Lung microvascular endothelial cell (primary cell): ENCODE measurements at places on chromosomes 5 and 9. TPM values are rescaled to one million over a fixed set of nuclear protein-coding genes. Genes with fewer than 3 reads are reported as not detected.

GRCh38 chr9:13330396-13331004, 51.0 kb upstream of the MPDZ start:
- peak; percentile 64 for DNase-seq

- no peak for DNase-seq
These were observed at the start of gene LRRC14B for GRCh38 chr5:191036-191948. LRRC14B (plus strand) TSS chr5:191495; CDS start chr5:191539, 44 bp downstream.

GRCh38 chr5:171953860-171954701, 52.4 kb downstream of the FBXW11 start:
- DNase-seq: no peak

DNA sequence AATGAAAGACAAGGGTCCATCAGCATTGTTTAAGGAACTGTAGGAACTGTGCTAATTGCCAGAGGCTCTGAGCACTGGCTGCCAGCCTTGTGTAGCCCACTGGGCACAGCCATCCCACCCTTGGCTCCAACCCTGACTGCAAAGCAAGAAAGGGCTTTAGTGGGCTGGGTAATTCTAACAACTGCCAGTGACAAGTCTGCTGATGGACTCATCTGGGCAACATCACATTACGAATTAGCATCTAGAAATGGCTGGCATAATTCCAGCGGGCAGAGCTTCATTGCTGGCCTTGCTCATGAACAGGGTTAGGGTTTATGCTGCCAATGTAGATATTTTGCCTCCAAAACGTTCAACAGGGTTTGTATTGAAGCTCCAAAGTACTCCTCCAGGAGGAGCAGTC, 326.9 kb downstream of the ARHGEF28 start:
- DNase-seq: no peak

DNA sequence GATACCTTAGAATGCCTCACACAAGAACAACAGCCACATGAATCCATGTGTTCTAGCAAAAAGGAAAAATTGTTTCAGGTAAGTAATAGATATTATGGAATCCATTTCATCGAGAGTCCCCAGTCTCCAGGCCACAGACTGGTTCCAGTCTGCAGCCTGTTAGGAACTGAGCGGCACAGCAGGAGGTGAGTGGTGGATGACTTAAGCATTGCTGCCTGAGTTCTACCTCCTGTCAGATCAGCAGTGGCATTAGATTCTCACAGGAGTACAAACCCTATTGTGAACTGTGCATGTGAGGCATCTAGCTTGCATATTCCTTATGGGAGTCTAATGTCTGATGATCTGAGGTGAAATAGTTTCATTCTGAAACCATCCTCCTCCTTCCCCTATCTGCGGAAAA, 207.0 kb downstream of the CSNK1G3 start:
- DNase-seq: no peak

DNA sequence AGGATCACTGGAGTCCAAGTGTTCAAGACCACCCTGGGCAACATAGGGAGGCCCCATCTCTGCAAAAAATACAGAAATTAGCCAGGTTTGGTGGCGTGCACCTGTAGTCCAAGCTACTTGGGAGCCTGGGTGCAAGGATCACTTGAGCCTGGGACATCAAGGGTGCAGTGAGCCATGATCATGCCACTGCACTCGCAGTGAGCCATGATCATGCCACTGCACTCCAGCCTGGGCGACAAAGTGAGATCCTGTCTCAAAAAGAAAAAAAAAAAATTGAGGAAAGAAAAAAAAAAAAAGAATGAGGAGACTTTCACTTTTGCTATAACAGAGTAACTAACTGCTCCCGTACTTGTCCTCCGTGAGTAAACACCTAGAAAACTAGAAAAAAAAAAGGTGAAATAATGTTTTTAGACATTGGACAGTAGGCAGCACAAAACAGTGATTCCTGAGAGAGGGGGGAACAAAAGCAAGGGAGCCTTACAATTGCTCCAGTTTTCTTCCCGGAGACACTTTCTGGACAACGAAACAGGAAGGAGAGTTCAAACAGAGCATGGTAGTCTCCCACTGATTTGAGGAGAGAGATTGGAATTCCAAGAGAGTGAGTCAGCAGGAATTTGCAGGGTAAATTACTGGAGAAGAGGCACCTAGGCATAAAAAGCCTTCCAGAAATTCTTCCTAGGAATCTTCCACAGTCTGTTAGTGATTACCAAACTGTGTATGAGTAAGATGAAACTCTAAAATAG, 6.9 kb upstream of the ZBTB5 start:
- DNase-seq: peak; percentile 90

DNA sequence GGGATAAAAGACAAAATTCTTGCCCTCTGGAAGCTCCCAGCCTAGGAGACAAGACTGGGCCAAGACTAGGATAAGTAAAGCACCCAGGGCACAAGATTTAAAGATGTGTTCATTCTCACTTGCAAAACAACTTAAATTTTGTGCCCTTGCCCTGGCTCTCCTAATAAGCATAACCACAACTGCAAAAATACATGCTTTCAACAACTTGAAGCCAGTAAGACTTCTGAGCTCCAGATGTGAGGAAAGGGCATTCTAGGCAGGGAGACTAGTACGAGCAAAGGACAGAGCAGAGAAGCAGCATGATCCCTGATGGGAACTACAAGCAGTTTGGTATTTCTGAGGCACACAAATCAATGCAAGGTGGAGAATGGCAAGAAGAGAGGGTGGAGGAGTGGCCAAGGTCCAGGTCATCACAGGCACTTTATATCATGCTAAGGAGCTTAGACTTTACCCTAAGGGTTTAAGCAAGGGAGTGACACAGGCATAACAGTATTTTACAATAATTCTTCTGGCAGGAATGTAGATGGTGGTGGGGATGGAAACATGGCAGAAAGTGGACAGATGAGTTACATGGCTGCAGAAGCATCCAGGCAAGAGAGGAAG, 30.1 kb upstream of the SIL1 start:
- DNase-seq: no peak

DNA sequence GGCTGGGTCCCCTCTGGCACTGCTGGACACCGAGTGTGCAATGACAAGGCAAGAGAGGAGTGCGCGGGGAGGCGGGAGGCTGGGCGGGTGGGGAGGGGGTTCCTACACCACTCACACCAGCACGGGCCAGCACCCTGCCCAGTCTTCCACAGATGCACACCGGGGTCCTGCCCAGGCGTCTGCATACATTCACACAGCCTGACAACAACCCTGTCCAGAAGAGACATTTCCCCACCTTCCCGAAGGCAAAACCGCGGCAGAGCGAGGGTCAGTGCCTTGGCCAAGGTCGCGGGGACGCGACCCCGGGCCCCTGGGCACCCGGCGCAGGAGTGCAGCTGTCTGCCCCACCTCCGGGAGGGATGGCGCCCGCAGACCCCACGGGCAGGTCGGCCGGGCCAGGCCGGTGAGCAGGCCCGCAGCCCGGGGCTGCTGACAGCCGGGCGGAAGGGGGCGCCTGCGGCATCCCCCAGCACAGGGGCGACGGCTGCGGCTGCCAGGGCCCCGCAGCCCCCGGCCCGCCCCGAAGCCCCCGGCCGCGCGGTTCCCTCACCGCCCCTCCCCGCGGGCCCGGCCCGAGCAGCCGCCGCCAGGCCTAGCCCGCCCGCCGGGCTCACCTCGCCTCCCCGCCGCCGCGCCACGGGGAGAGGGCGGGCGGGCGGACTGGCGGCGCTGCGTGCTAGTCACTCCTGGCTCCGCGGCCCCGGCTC, 496 bp downstream of the MAPK9 start:
- peak; percentile 27 for DNase-seq

DNA sequence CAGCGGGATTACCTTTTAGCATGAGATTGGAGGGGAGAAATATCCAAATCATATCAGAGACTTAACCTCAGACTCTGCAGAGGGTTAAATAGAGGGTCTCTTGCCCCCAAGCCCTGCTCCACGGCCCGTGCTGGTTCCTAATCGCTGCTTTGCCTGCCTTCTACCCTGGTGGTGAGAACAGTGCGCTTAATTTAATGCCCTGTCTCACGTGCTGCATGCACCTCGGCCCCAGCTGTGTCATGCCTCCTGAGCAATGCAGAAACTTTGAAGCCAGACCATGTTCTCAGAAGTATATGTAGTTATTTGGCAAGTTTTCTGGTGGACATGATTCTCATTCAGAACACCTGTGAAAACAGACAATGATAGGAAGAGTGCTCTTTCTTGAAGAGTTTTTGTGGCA, 1.4 kb downstream of the OTULIN start:
- peak; percentile 39 for DNase-seq

GRCh38 chr5:137269274-137269673, 229.9 kb downstream of the SPOCK1 start:
- DNase-seq: no peak

DNA sequence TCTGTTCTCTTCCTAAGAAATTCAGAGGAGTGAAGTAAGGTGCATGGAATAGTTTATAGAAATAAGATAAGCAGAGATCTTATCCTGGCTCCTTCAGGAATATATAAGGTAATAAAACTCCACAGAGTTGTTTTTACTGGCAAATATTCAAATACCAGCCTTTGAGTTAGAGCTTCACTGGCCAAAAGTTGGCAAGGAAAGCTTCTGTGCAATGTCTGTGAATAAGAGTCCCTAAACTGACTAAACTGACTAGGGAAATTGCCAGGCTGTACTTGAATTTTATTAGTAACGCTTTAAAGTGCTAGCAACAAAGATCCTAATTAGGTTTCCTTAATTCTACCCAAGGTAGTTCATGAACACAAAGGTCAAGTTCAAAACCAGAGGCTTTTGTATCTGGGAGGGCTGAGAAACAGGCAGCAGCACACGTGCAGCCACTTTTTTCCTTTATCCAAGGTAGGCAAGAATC, 131.1 kb upstream of the MPDZ start:
- no peak for DNase-seq

DNA sequence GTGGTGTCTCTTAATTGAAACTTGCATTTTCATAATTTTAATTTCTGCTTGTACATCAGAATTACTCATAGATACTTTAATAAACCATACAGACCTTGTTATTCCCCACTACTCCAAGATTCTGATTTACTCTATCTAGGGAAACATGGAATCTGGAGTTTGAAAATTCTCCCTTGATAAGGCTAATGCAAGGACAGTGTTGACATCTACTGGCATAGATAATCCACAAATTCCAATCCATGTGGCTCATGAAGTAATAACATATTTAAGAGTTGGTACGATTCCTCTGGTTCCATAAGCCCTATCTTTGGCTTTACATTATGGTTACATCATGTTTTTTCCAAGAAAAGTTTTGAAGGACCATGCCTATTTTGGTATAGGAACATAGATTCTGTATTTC, 759.2 kb downstream of the TLR4 start:
- DNase-seq: no peak

DNA sequence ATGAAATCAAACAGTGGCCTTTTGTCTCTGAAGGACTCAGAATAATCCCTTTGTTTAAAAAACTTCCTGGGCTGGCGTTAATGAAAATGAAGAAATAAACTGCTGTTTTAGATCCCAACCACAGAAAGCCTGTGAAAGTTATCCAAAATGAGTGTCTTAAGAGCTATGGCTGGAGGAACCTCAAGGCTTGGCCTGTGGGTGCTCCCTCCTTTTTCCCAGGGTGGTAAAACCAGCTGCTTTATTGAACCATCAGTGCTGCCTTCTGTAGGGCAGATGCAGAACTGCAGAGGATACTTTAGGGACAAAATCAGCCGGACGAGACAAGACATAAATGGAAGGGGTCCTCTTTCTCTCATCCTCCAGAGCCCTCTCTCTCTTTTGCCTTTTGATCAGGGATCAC, 100.9 kb downstream of the SMARCA2 start:
- DNase-seq: peak; percentile 27

DNA sequence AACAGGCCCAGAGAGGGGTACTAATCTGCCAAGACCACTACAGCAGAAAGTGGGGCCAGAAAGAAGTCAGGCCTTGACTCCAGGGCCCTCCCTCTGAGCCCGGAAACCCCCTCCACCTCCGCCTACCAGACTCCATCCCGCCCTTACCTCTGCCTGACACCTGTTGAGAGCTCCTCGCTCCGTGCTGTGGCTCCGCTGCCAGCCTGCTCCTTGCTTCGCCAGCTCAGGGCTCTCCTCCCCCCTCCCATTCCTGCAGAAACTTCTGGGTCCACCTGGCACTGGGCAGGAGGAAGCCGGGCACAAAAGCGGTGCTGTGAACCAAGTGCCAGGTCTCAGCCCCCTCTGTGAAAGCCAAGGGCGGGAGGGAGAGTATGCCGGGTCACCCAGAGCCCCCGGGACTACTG, 6.4 kb upstream of the ST6GALNAC6 start:
- no peak for DNase-seq

DNA sequence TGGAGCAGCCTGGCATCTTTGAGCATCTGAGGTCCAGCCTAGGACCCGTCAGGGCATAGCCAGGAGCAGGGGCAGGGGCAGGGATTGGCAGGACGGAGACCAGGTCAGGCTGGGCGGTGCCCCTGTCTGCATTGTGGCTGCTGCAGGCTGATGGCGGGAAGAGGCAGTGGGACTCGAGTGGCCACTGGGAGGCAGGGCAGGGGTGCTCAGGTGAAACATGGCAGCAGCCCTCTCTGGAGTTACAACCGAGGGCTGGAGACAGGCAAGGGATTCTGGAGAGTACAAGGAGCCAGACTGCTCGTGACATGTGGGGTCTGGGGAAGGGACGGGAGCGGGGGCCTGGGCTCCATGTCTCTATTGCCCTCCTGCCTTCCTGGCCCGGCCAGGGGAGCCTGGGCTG, 97.4 kb upstream of the RAPGEF1 start:
- peak; percentile 17 for DNase-seq

DNA sequence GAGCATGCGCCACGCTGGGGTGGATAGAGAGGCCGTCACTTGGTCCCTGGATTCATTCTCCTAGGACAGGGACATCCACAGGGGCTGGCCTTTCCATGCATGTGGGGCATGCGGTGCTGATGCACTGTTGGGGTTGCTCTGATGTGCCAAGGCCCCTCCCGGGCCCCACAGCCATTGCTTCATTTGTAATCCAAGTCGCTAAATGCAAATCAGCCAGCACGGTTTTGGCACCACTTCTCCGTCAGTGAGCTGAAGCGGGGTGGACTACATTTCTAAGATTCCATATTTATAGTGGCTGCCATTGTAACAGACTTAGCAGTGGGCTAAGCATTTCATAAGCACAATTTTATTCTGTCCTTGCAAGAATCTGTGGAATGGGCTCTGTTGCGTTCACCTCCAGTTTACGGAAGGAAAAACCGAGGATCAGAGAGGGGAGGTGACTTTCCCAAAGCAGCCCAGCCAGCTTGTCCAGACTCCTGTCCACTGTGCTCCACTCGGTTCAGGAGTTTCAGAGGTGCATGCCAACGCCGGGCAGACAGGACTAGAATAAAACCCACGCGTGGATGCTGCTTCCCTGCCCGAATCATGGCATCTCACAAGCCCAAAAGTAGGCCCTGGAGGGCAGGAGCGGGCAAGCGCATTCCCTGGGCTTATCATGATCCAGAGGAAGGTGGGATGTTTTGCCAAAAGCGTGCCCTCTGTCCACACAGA, 102.6 kb upstream of the COL5A1 start:
- DNase-seq: no peak

Gene RNF130
- total RNA-seq: 16.8 and 37.7 TPM in 2 replicates

Gene CREB3
- 34.4 and 36.7 TPM in 2 replicates for total RNA-seq

Gene PRDM9
- total RNA-seq: not detected in 2 replicates

Gene LCN9
- not detected in 2 replicates for total RNA-seq

Gene KCNT1
- under 0.01 TPM in 1 of 2 replicates, not detected in the other for total RNA-seq

Gene RASGRF2
- 20.6 and 21.6 TPM in 2 replicates for total RNA-seq

Gene GDNF
- not detected in 2 replicates for total RNA-seq

Gene SMIM32
- not detected in 2 replicates for total RNA-seq
